ENCODE measurements at places on chromosomes 7 and 10.

GRCh38 chr7:51220226-51220625 lies 96.4 kb downstream of the COBL start:
- no peak overlapping the region for H3K27ac ChIP-seq
- H3K36me3 ChIP-seq = no peaks in the 10 kb centered on the region
- no peaks in the 10 kb centered on the region for H3K4me1 ChIP-seq
- no peak overlapping the region for H3K4me3 ChIP-seq
- no peaks in the 10 kb centered on the region for H3K27me3 ChIP-seq

DNA sequence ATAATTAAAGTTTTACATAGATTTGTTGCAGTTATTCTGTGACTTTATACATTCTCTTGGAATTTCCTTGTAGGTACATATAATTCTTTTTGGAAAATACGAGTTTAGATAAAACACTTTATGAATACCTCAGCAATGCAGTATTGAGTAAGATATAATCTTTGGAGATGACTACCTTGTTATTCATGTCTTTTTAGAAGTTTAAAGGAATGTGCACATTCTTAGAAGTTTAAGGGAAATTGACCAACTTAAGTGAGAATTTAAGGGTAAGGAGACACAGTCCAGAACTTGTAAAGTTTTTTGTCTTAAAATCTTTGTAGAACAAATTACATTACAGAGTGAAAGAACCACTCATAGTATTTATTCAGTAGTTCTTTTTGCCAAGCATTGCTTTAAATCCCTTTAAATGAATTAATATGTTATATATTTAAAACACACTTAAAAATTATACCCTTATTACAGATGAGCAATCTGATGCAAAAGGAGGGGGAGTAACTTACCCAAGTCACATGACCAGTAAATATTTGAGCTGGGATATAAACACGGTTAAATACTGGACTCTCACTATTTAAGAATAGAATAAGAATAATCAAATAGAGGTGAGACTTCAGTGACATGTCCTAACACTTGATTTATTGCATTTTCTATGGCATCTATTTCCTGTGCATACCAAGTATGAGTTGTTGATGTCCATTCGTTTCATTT lies 139.5 kb upstream of the FERD3L start:
- H3K36me3 ChIP-seq = no peaks in the 10 kb centered on the region
- H3K4me1 ChIP-seq = no peaks in the 10 kb centered on the region
- no peak overlapping the region for H3K4me3 ChIP-seq
- no peaks in the 10 kb centered on the region for H3K27me3 ChIP-seq
- H3K27ac ChIP-seq = no peak overlapping the region
- no peak for DNase-seq

DNA sequence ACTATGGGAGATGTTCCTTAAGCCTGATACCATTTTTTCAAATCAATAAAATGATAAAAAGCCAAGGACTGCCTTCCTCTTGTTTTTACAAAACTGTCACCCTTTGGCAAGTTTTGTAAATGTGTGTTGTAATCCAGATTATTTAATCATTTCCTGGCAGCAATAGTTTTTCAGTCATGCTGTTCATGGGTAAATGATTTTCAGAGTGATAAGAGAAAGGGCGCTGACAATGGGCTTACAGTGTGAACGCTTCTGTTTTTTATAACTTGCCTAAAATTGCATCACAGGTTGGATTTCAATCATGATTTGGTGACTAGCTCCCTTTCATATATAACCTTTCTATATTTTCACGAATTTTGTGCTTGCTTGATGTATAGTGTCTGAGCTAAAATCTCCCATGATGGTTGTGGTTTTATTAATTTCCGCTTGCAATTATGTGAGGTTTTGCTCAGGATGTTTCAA lies 19.0 kb upstream of the DMBT1 start:
- peaks cover 43% of the 10 kb centered on the region for H3K4me1 ChIP-seq
- DNase-seq = no peak
- no peaks in the 10 kb centered on the region for H3K27me3 ChIP-seq
- H3K27ac ChIP-seq = peak overlapping the region; percentile 10
- no peaks in the 10 kb centered on the region for H3K36me3 ChIP-seq
- no peak overlapping the region for H3K4me3 ChIP-seq

DNA sequence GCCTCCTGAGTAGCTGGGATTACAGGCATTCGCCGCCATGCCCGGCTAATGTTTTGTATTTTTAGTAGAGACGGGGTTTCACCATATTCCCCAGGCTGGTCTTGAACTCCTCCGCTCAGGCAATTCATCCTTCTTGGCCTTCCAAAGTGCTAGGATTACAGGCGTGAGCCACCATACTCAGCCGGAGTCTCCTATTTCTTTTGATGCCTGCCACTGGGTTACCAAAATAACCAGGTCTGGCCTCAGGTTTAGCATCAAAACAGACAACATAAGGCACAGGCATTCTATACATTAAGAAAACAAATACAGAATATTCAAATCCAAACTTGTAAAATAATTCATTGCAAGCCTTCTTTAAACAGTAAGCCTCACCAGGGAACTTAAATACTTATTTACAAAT lies 289.8 kb upstream of the IMMP2L start:
- no peak overlapping the region for H3K27ac ChIP-seq
- H3K4me1 ChIP-seq = no peaks in the 10 kb centered on the region
- DNase-seq = no peak
- no peaks in the 10 kb centered on the region for H3K36me3 ChIP-seq

DNA sequence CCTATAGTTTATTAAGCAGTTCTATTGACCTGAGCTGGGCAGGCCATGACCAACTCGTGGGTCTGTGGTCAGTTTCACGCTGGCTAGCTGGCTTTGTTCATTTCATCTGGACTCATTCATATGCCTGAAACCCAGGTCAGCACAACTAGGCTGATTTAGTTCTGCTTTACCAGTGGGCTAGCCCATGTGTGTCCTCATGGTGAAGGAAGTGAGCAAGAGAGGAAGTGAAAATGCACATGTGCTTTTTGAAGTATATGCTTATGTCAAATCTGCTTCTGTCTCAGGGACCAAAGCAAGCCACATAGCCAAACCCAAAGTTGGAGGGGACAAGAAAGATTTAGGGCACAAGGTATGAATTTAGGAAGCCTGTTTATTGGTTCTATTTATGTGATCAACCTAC lies 154.5 kb downstream of the RNF133 start:
- H3K4me1 ChIP-seq = no peaks in the 10 kb centered on the region
- no peak overlapping the region for H3K27ac ChIP-seq
- H3K36me3 ChIP-seq = no peaks in the 10 kb centered on the region

DNA sequence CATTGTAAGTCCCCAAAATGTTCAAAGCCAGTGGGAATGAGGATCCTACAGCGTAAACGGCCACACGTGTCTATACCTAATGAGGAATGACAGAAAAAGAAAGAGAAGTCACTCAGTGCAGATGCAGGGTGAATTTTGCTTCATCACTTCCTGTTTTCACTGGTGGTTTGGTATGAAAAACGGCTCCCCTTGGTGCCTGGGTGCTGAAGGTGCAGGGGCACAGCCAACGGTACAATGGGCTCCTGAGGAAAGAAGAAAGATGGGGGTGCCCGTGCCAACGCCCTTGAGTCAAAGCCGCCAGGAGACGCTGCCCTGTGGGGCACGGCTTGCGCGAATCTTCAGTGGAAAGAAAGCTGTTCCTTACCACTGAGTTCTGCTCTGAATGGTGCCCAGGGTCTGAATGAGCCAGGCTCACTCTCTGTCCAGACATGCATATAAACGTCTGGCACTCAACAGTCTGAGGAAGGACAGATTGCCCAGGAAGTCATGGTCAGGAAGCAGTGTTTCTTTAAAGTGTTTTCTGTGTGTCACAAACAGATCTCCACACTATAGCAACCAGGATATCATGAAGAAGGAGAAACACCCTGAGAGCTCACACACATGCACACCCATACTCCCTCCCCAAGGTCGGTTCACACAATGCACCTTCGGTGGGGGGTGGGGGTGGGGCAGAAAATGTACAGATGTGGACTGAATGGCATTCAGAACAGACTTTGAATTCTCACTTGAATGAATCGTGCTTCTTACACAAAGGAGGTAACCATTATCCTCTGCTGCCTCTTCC lies 105.8 kb downstream of the ELMO1 start:
- peak; percentile 70 for DNase-seq
- peak overlapping the region; percentile 62 for H3K4me3 ChIP-seq
- H3K27me3 ChIP-seq = no peaks in the 10 kb centered on the region
- H3K4me1 ChIP-seq = peaks cover 40% of the 10 kb centered on the region
- peak overlapping the region; percentile 82 for H3K27ac ChIP-seq

DNA sequence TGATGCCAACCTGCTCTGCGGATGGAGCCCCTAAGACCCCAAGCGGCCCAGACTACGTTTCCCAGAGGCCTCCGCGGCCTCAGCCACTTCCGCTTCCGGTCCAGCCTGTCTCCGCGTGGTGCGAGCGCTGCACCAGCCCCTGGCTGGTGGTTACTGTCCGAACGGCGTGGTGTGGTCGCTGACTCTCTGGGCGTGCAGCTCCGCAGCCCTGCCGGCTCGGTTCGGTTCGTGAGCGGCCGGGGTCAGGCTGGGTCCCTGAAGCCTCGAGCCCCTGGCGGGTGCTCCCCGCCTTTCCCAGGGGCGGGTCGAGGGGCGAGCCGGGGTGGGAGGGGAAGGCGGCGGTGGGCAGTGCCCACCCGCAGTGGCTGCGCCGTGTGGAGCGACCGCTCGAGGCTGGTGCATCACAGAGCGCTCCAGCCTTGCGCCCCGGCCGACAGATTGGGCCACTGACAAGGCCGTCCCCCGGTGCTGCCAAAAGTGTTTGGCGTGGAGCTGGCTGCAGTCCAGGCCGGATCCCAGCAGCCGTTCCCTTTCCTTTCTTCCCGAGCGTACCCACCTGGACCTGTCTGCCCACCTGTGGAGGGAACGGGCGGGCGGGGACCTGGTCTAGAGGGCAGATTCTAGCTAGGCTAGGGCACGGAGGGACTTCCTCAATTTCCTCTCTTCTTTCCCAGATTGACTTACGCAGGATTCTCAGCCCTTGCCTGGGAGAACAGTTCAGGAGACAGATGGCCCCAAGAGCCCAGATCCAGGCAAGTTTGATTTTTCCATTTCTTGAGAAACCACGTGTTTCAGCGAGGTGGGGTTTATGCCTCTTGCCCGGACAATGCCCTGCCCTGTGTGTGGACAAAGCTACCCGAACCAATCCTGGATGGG lies at the start of gene ZNF485:
Gene ZNF485 (plus strand): TSS at position 116 of the 876 bp plus-strand sequence. CDS start 613 bp downstream, at position 729.
- peaks cover 15% of the 10 kb centered on the region for H3K4me1 ChIP-seq
- DNase-seq = peak; percentile 44

DNA sequence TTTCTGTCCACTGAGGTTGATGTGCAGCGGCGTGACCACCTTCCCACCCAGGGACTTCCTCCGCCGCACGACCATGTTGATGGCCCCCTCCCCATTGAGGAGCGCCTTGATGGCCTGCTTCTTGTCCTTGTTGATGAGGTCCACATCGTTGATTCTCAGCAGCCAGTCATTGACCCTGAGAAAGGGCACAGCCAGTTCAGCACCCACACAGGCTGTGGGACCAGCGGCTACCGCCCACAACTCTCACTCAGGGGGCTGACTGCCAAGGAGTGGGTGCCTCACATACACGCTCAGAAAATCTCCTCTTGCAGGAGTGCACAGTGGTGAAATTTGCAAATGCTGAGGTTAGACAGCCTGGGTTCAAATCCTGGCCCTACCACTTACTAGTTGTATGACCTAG lies 97.2 kb downstream of the DLG5 start:
- DNase-seq = no peak
- no peak overlapping the region for H3K4me3 ChIP-seq
- H3K4me1 ChIP-seq = peaks cover 29% of the 10 kb centered on the region
- H3K36me3 ChIP-seq = no peaks in the 10 kb centered on the region

GRCh38 chr7:3950249-3950648 lies 649.2 kb downstream of the SDK1 start:
- H3K36me3 ChIP-seq = no peaks in the 10 kb centered on the region
- H3K4me1 ChIP-seq = no peaks in the 10 kb centered on the region
- H3K27me3 ChIP-seq = no peaks in the 10 kb centered on the region
- no peak overlapping the region for H3K27ac ChIP-seq

GRCh38 chr10:118979661-118980060 lies 49.9 kb upstream of the NANOS1 start:
- DNase-seq = no peak
- H3K4me1 ChIP-seq = no peaks in the 10 kb centered on the region
- H3K27me3 ChIP-seq = no peaks in the 10 kb centered on the region
- no peak overlapping the region for H3K4me3 ChIP-seq
- H3K36me3 ChIP-seq = no peaks in the 10 kb centered on the region

DNA sequence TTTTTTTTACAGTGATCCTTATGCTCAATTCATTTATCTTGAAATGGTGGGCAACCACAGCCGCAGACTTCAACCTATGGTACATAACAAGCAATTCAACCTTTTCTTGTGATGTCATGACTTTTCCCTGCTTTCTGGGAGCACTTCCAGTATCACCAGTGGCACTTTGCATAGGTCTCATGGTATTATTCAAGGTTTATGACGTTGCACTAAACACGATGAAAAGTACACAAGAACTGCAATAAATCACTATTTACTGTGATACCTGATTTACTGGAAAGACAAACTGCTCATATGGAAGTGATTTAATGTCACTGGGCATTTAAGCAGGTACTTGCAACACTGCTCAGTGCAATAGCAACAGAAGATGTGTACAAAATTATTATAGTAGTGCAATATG lies 251.7 kb upstream of the CXCL12 start:
- H3K27me3 ChIP-seq = no peaks in the 10 kb centered on the region
- H3K4me1 ChIP-seq = no peaks in the 10 kb centered on the region
- H3K4me3 ChIP-seq = no peak overlapping the region
- DNase-seq = no peak
- no peak overlapping the region for H3K27ac ChIP-seq
- H3K36me3 ChIP-seq = no peaks in the 10 kb centered on the region

DNA sequence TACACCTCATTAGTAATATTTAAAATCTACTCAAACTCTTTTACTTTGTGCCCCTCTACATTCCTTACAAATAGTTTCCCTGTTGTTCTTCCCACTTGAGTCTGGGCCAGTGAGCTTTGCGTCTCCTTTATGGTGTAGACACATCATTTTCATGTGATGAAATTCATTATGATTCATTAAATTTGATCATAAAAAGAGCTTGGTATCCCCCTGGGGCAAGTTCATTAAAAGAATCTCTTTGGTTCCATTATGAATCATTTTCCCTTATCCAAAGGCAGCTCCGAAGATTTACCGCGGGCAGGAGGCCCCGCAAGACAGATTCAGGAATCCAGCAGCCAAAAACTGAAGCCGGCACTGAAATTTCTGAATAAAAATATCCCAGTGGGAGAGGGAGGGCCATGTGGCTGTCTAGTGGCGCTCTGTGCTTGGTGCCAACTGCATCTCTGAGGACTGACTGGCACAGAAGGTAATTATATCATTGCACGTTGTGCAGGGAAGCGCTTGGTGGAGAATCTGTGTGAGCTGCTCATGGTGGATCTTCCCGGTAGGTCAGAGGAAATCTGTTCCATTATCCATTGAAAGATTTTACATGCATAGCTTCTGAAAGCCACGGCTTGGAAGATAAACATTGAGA lies 151.4 kb upstream of the PITRM1 start:
- H3K4me3 ChIP-seq = no peak overlapping the region
- no peak for DNase-seq
- H3K36me3 ChIP-seq = no peaks in the 10 kb centered on the region
- H3K27me3 ChIP-seq = peaks cover 2% of the 10 kb centered on the region

DNA sequence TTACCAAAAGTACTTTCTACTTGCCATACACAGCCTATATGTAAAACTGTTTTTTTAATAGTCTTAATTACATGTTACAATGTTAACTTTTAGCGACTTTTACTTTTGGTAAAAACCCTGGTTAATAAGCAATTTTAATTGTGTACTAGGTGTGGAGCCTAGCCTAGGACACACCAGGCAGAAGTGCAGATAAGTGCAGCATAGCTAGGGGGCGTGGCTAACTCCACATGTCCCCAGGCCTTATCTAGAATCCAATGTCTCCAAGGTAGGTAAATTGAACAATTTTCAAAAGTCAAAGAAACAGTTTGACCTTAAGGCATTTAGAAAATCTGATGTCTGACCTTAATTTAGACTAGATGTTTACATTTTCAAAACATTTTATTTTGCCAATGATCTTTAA lies 858.7 kb downstream of the CCSER2 start:
- H3K27ac ChIP-seq = no peak overlapping the region
- no peaks in the 10 kb centered on the region for H3K27me3 ChIP-seq
- H3K4me3 ChIP-seq = no peak overlapping the region
- DNase-seq = no peak
